ENCODE measurements at places on chromosomes 11 and 22. TPM values are rescaled to one million over a fixed set of nuclear protein-coding genes. Genes with fewer than 3 reads are reported as not detected.

The F2 gene
- total RNA-seq = not detected

The MRTFA gene
- 45.0 TPM for total RNA-seq

The PHOX2A gene
- 5.6 TPM for total RNA-seq

The OR51B6 gene
- not detected for total RNA-seq

The IGSF22 gene
- 0.19 TPM for total RNA-seq

The IFITM10 gene
- total RNA-seq = not detected

DNA sequence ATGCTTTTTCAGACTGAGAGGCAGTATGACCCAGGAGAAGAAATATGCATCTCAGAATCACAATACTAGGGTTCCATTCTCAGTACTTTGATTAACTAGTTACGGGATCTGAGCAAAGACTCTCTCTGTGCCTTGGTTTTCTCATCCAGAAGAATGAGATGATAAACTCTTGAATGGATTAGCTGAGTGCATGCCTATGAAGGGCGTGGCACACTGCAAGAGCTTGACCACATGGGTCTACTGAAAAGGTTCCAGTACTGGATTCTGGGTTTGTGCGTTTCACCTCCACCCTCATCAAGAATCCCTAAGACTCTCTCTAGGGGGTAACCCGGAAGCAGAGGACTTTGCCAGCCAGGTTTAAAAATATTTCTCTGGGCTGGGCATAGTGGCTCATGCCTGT is 25.6 kb downstream of the PGA5 start:
- DNase-seq = no peak

GRCh38 chr11:100808904-100809491 is 121.9 kb downstream of the ARHGAP42 start:
- no peak for DNase-seq

GRCh38 chr11:13189561-13190426 is 87.8 kb upstream of the BMAL1 start:
- DNase-seq = no peak

DNA sequence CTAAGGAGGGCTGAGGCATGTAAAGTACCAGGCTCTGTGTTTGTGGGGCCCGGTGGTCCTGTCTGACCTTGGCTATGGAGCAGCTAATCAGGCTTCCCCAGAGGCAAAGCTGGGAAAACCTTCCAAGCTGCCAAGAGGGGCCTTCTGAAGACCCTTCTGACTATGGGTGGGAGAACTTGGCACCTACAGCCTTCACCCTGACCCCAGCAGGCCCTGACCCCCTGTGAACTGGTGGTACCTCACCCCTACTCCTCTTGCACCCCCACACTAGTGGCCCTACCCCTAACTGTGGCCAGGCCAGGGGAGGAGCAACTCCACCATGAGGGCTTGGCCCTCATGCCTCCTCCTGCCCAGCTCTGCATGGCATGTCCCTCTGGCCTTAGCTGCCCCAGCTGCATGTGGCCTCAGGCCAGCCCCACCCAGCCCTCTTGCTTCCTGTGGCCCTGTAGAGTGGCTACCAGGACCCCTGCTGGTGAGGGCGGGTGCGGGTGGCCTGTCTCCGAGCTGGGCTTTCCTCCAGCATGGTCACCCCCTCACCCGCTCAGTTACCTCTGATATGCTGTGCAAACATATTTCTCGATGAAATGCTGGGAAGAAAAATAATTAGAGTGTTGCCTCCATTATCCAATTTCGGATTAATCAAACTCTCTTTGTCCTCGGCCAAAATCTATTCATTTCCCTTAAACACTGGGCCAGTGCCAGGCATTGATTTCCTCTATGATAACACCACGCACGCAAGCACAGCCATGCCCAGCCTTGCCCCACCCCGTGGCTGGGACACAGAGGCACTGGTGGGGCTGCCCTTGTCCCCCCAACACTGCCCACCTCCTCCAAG is 7.5 kb downstream of the GNAZ start:
- DNase-seq = no peak

DNA sequence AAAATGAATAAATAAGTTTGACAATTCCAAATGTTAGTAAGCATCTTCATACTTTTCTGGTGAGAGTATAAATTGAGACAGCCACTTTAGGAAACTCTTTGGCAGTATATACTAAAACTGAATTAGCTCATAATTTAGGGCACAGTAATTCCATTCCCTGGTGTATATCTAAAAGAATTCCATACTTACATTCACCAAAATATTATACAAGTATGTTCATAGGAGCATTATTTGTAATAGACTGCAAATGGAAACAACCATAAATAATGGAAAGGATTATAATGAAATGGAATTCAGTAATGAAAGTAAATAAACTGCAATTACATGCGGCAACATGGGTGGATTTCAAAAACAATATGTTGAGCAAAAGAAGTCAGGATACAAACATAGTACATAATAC is 315.8 kb upstream of the LRRC4C start:
- no peak for DNase-seq

DNA sequence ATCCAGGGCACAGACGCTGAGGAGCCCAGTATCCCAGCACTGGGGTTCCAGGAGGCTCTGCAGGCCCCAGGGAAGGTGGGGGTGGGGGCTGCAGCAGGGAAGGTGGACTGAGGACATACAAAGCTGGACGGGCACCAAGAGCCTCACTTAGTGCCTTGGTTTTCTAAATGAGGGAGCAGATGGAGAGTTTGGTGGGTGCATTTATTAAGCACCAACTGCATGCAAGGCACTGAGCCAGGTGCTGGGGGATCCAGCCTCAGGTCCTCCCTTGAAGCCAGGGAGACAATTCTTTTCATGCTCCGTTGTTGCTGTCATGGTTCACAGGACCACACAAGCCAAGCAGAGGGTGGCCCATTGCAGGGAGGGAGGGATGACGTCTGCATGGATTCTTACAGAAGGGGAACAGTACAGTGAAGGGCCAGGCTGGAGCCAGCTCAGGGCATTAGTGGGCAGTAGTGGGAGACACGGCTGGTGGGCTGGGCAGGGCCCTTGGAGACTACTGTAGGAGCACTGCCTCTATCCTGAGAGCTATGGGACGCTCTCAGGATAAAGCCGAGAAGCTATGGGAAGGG is 65.0 kb downstream of the MACROD1 start:
- DNase-seq = no peak

GRCh38 chr22:32754413-32755041 is 47.0 kb upstream of the TIMP3 start:
- no peak for DNase-seq

- peak; percentile 40 for DNase-seq
Measured at GRCh38 chr11:110130642-110131238, 37.5 kb downstream of the ZC3H12C start.

DNA sequence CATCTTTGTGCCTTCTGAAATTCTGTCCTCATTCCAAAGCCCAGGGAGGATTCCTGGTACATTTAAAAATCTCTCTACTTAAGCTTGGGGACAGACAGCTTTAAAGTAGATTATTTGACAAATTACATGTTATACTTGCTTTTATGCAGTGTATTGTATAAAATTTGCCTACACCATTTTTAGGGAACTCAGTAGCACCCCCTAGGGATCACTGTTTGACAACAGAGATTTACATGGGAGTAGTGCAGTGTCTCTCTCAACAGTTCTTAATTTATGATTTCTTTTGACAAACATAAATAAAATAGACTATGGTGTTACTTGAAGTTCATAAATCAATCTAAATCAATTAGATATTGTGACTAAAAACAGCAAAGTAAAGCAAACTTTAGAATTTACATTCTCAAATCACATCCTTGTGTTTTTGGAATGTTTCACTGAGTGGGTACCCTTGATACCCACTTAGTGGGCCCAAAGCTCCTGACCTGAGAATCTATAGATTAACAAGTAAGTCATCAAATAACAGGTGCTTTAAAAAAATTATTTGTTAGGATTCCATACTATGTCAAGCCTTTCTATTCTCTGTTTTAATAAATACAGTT is 428.8 kb downstream of the DYNC2H1 start:
- DNase-seq = no peak

DNA sequence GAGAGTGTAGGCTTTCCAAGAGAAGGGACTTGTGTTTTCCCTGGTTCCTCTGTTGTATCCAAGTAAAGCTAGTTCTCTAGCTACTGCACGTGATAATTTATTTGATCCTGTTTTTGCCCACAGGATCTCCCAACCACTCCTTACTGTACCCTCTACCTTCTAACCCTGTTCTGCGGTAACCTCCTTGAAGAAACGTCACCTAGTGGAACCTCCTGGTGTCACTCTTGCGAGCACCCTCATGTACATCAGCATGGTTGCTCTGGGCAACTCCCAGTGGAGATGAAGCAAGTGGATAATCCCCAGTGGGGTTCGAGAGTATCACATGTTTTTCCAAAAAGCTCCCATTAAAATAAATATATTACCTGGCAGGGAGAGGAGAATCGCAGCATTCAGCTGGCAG is 108.9 kb upstream of the CLMP start:
- DNase-seq = no peak

DNA sequence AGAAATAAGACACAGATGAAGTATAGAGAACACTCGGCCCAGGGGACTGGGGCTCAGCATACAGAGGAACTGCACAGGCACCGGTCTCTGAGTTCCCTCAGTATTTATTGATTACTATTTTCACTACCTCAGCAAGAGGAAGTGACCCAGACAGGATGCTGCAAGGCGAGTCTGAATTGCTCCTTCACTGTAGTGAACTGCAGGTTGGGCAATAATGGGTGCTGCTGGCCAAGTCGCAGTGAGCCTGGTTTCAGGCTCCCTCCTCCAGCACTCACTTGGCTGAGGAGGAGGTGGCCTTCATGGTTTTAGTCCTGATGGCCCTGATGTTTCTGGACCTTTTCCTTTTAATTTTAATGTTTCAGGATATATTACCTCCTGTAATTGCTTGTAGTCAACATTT is 10.4 kb downstream of the OR52K2 start:
- no peak for DNase-seq

All from neural crest cell (in vitro differentiated cells).